Hippocampal formation (tissue), 2 donors: ENCODE measurements at places on chromosomes 7 and 10.

DNA sequence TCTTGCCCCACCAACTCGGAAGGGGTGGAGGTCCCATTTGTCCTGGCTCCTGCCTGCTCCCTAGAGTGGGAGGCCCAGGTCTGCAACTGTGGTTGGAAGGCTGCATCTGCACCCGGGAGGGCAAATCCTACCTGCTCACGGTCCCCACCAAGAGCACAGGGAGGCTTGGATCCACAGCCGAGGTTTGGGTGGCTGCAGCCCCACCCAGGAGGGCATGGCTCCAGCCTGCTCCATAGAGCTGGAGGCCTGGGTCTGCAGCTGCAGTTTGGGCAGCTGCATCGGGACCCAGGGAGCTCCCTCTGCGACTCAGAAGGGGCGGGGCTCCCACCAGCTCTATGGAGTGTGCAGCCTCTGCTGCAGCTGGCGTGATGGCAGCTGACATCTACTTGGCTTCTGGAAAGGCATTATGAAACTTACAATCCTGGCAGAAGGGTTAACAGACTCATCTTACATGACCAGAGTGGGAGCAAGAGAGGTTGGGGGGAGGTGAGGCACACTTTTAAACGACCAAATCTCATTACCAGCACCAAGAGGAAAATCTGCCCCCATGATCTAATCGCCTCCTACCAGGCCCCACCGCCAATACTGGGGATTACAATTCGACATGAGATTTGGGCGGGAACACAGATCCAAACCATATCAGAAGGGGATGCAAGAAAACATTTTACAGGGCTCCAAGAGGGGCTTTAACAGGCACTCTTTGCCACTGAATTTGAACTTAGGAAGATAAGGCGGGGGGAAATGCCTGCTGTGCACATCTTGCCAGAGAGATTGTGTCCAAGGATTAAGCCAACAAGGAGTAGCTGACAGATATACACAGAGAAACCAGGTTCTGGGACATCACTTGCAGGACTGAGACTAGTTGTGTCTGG is 8.2 kb upstream of the BLVRA start:
- DNase-seq = no peak

GRCh38 chr7:1979591-1980560 is 252.9 kb downstream of the MAD1L1 start:
- DNase-seq = no peak

DNA sequence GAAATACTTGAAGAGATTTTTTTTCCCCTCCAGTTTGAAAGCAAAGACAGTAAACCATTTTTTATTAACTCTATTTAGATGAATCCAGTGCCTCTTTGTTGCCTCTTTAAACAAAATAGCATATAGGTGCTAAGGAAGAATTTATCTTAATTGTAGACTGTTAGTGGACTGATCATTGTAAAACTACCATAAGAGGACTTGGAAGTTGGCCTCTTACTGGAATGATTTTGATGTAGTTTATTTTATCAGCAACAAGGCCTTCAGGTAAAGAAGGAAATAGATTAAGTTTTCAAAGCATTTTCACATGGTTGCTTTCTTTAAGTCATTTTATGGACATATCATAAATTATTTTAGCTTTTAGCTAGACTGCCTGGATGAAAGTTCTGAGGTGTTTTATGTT is 53.2 kb downstream of the KLHDC10 start:
- DNase-seq = no peak

- no peak for DNase-seq
Measured at GRCh38 chr7:4277936-4278335, 404.2 kb upstream of the FOXK1 start.

DNA sequence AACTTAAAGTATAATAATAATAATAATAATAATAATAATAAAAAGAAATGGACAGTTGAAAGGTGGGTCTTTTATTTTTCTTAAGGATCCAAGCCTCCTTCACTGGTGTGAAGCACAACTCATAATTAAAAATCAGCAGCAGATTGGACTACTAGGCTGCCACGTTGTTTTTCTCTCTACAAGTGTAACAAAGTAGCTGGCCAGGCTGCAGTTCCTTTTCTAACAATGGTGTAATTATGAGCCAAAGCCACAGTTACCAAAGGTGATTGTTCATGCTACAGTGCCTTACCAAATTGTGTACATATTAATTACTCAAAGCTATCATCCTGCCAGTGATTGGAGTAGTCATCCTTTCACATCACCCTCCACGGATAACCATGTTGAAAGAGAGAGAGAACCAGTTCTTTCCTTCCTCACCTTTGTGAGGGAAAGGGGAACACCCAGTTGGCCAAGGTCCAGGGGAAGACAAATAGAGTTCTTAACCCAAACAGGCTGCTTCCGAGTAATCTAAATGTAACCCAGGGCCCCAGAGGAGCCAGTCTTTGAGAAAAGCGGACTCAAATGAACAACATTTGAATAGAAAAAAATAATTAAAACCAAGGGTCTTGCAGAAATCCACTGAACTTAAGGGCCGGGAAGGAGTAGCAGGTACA is 86.3 kb upstream of the NPS start:
- no peak for DNase-seq

GRCh38 chr10:60172363-60172990 is 217.2 kb downstream of the ANK3 start:
- DNase-seq = no peak

- DNase-seq = no peak
Measured at GRCh38 chr10:76915316-76915715, 722.3 kb downstream of the KCNMA1 start.

- no peak for DNase-seq
Measured at GRCh38 chr10:90141791-90142190, 440.4 kb downstream of the KIF20B start.

DNA sequence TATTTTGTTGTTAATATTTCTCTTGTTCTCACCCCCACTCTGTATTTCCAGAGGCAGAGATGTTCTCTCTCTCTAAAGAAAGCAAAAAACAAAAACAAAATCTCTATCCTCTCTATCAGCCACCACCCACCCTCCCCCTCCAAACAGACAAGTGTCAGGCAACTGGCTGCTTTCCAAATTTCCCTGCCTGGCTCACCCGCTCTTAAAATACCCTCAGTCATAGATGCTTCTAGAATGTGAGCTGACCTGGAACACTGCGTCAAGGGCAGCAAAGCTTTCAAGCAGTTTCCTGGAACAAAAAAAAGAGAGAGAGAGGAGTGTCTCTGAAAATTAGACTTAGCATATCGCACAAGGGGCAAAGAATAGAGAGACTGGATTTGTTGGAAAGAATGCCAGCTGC is 341.0 kb upstream of the ZMIZ1 start:
- no peak for DNase-seq

- DNase-seq = no peak
Measured at GRCh38 chr7:133950855-133951254, 176.3 kb upstream of the LRGUK start.

DNA sequence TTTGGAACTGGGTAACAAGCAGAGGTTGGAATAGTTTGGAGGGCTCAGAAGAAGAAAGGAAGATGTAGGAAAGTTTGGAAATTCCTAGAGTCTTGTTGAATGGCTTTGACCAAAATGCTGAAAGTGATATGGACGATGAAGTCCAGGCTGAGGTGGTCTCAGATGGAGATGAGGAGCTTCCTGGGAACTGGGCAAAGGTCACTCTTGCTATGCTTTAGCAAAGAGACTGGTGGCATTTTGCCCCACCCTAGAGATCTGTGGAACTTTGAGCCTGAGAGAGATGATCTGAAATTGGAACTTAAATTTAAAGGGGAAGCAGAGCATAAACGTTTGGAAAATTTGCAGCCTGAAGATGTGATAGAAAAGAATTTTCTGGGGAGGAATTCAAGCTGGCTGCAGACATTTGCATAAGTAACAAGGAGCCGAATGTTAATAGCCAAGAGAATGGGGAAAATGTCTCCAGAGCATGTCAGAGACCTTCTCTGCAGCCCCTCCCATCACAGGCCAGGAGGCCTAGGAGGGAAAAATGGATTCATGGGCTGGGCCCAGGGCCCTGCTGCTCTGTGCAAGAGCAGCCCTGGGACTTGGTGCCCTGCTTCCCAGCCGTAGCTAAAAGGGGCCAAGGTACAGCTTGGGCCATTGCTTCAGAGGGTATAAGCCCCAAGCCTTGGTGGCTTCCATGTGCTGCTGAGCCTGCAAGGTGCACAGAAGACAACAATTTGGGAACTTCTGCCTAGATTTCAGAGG is 3.6 kb downstream of the PDSS1 start:
- no peak for DNase-seq

- no peak for DNase-seq
Measured at GRCh38 chr10:3655528-3655927, 129.5 kb downstream of the KLF6 start.

DNA sequence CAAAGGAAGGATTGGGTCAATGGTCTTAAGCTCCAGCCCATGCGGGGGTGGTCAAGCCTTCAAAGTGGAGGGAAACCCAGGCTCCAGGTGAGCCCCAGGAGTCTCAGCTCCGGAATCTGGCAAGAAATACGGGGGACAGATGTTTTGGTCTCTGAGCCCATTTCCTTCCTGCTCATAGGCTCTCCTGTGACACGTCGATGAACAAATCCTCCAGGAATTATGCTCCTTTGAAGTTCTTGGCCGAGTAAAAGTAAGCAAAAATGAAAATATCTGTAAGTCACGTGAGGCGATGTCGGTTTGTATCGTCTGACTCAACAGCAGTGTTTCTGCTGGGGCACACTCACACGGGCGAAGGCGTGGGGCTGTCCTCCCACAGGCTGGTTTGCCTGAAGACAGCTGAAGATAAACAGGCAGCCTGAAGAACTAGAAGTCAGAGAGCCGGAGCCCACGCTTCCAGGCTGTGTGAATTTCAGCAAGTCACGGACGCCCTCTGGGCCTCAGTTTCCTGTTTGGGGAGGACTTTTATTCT is 52.6 kb upstream of the SMNDC1 start:
- no peak for DNase-seq

- no peak for DNase-seq
Measured at GRCh38 chr10:104208730-104209129, 23.4 kb downstream of the CFAP43 start.

- DNase-seq = peak; percentile 22
Measured at GRCh38 chr7:51233374-51233773, 83.2 kb downstream of the COBL start.
